ENCODE measurements at places on chromosomes 7 and 10.

GRCh38 chr7:112286250-112287086 is 80.0 kb downstream of the ZNF277 start:
- DNase-seq = no peak

GRCh38 chr10:571688-572451 is 117.6 kb downstream of the DIP2C start:
- peak; percentile 27 for DNase-seq

DNA sequence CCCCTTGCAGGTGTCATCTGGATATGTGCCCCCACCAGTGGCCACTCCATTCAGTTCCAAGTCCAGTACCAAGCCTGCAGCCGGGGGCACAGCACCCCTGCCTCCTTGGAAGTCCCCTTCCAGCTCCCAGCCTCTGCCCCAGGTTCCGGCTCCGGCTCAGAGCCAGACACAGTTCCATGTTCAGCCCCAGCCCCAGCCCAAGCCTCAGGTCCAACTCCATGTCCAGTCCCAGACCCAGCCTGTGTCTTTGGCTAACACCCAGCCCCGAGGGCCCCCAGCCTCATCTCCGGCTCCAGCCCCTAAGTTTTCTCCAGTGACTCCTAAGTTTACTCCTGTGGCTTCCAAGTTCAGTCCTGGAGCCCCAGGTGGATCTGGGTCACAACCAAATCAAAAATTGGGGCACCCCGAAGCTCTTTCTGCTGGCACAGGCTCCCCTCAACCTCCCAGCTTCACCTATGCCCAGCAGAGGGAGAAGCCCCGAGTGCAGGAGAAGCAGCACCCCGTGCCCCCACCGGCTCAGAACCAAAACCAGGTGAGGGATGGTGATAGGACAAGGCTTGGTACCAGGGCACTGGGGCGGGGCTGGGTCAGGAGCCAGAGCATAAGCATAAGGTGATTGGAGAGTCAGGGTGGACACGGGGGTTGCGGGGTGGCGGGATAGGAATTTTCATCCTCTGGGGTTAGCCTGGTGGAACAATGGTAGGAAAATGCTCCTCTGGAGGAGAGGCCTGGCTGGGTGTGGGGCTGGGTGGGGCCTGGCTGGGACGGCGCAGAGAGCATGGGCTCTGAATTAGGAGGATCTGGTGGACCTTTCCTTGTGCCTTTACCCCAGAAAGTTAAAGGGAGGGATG is 1.9 kb downstream of the ZYX start:
- no peak for DNase-seq

GRCh38 chr10:80437227-80437626 is 16.9 kb upstream of the TSPAN14 start:
- DNase-seq = no peak

- peak; percentile 16 for DNase-seq
These were observed 137.9 kb upstream of the HDAC9 start for GRCh38 chr7:18357691-18358090.

DNA sequence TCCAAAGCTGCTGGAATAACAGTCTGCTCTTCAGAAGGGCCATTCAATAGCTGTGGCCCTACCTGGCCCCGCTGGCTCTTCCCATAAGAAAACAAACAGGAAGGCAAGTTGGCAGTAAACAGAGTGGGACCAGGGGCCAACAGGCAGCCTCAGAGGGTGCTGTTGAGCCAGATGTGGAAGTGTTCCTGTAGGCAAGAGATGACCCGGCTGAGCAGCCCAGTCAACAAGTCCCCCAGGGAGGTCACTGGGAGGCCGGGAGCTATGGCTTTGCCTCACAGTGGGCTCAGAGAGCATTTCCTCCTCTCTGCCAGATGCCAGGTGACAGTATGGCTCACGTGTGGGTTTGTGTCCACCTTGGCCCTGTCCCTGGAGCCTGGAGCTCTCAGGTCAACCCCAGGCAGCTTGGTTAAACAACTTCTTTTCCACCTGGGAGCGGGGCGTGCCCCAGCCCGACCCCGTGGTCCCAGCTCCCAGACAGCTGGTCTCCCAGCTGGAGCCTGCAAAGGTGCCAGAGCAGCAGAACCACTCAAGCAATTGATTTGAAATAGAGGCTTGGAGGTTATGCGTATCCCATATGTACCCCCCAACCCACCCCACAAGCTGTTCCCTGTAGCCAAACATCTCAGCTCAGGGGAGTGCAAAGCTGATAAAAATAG is 33.8 kb upstream of the LOXL4 start:
- DNase-seq = no peak

DNA sequence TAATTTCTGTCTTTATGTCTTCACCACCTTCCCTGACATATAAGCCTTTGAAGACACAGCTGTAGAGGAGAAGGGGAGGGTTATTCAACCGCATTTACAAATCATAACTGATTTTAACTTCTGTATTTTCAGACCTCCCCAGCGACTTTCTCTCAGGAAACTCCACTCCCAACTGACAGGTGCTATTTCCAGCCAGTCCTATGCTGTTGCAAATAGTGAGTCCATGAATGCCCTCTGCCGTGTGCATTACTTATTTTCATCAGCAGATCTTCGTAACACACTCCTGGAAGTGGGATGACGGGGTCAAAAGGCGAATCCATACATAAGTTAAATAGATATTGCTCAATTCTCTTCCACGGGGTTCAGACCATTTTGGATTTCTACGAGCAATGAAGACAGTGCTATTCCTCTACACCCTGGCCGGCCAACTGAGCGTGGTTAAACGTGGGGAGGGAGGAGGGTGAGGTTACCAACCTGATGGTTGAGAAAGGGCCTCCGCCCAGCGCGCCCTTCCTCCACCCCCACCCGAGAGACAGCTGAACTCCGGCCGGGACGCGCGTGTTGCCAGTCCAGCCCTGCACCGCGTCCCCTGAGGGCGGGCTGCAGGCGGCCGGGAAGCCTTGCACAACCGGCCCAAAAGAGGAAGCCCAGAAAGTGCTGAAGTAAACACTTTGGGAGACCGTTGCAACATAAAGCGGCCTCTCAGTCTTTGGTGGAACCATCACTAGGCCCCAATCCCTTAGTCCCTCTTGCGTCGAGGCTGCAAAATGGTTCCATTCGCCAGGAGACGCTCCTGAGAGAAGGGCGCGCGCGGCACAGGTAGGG is at the start of gene APBB1IP:
TSS of gene APBB1IP (plus strand) at position 705 of the 825 bp plus-strand sequence. CDS start 53,986 bp downstream, outside the sequence.
- DNase-seq = peak; percentile 4

DNA sequence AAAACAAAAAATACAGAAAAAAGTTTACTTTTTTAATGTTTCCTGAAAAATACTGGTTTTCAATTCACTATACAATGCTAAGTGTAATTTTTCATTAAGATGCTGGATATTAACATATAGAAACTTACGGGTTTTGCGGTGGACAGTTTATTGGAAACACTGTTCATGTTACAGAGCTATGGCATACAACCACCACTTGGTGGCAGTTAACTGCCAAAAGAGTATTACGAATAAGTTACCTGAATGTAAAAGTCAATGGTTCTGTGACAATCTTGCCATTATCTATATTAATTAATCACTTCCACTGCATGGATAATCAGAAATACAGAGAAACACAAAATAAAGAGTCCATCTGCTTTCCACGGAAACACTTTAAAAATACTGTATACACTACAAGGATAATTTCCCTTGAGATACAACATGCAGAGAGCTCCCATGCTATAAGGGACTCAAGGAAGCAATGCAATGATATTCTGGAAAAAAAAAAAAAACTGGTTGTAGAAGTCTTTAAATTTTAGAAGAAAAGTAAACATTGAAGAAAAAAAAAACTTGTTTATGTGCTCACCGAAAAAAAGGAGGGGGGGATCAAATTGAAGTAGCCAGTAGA is 97.0 kb downstream of the TPK1 start:
- peak; percentile 38 for DNase-seq

DNA sequence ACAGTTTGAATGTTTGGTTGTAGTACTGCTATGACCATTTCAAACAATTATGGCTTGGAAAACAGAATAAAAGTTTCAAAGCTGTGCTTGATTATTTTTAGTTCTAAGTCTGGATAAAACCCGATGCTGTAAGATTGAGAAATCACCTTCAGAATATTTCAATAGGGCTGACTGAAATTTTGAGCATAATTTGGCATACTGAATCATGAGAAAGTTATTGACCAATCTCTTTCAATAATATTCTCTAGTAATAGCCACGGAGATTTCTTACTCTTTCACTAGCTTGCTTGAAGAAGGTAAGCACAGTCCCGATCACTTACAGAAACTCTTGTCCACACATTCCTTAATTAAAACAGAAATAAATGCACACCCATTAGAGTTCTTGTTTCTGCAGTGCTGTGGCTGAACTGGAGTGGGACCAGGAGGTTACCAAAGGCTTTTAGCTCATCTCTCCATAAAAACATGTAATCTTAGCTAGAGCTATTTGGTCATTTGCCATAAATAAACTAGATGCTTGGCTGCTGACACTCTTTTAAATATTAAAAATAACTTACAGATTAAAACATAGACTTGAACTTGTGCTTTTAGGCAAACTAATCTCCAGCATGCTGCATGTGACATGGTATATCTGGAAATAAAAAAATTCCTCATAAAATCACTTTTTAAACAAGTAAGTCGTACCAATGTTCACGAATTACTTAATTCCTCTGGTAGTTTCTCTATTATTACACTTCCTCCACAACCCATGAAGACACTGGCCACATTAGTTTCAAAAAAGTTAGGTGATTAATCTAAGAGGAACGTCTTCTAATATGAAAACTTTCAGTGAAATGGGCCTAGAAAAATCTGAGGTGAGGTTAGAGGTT is 97.8 kb downstream of the AGMO start:
- DNase-seq = peak; percentile 33

DNA sequence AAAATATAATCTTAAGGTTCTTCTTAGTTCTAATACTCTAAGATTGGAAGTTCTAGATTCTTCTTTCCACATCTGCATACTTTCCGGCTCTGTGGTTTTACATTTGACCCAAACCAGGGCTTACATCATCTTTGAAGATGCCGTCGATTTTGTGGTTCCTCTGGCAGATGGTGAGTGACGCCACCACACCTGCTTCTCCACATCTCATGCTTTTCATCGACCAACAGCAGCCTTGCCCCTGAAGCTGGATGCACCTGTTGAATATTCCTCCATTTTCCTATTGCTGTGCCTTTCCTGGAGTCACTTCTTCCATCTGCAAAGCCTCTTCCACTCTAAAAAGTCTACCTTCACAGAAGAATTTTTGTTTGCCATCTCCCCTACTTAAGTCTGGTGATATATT is 121.3 kb downstream of the PRKCQ start:
- DNase-seq = no peak

DNA sequence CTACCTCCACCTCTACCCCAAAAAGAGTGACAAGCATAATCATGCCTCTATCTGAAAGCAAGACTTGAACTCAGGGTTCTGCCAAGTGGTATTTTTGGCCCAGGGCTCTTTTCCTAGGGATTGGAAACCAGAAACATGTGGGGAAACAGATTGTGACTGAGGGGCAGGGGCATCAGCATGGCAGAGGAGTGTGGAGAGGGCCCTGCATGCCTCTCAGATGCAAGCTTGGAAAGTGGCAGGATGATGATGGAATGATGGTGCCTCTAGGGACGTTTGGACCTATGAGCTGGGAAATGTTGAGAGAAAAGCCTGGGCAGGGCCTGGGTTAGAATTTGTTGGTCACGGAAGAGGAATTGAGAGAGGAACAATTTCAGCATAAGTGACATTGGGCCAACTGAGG is 78.4 kb upstream of the LEP start:
- DNase-seq = no peak

- peak; percentile 45 for DNase-seq
These were observed 1.8 kb downstream of the STMP1 start for GRCh38 chr7:135664046-135664589.

DNA sequence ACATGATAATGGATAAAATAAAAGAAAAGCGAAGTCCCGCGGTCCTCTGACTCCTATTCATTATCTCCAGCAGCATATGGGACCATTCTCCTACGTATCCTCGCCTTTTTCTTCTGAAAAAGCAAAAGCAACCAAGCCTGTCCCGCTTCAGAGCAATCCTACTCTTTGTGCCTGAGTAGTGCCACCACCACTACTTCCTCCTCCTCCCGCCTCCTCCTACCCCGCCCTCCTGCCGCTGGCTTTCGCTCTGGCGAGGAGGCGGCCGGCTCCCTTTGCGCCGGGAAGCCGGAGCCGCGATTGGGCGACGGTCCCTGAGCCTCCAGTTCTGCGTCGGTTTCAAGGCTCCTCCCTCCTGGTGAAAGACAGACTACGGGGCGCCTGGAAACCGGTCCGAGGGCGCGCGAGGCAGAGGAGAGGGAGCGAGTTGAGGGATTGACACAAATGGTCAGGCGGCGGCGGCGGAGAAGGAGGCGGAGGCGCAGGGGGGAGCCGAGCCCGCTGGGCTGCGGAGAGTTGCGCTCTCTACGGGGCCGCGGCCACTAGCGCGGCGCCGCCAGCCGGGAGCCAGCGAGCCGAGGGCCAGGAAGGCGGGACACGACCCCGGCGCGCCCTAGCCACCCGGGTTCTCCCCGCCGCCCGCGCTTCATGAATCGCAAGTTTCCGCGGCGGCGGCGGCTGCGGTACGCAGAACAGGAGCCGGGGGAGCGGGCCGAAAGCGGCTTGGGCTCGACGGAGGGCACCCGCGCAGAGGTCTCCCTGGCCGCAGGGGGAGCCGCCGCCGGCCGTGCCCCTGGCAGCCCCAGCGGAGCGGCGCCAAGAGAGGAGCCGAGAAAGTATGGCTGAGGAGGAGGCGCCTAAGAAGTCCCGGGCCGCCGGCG is at the start of gene FZD1:
TSS of gene FZD1 (plus strand) at position 388 of the 878 bp plus-strand sequence. CDS start at position 836, 448 bp downstream.
- peak; percentile 99 for DNase-seq

DNA sequence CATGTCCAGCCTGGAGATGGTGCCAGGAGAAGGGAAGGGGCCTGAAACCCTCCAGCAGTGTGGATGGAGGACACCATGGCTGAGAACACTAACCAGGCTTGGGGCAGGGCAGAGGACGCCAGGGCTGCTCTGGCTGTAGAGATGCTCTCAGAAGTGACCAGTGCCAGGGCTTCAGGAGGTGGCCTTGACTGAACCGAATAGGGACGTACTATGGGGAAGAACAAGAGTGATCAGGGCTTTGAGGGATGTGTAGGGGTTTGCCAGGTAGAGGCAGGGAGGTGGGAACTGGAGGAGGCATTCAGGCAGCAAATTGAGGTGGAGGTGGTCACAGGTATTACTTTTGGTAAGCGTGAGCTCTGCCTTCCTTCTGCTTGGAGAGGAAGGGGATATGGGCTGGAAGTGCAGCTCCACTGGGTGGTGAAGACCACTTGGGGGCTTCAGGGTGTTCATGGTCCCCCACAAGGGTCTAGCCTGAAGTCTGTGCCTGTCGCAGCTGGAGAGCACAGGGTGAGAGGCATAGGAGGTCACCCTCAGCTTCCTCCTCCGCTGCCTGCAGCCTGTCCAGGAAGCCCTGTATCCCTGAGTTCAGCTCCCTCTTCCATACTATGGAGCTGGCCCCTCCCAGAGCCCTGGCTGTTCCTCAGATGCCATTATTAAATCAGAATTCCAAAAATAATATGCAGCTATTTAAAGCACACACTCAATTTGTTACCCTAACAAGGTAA is 27.8 kb downstream of the ADCY1 start:
- no peak for DNase-seq
